Myocyte (in vitro differentiated cells): ENCODE measurements at places on chromosomes 7 and 10.

- peak; percentile 85 for DNase-seq
Observed at GRCh38 chr7:47757921-47758411, 176.1 kb upstream of the TNS3 start.

GRCh38 chr7:127417346-127417745 lies 24.8 kb upstream of the ZNF800 start:
- DNase-seq = no peak

DNA sequence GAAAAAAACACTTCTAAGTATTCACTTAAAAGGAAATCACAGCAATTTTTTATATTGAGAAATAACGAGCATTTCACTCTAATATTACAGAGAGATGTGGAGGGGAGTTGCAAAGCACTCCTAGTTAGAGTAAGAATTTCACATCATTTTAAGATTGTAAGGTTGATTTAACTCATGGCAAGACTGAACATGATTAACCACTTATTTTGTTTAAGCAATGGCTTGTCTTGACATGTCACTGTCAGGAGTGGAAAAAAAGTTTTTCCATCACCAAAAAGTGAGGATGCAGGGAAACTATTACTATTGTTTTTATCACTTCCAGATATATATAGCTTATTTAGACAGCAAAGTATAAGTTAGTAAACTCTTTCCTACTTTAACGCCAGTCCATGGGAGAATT lies 27.1 kb downstream of the CD36 start:
- DNase-seq = no peak

- DNase-seq = no peak
Observed at GRCh38 chr10:93110472-93111146, 36.9 kb downstream of the CYP26A1 start.

DNA sequence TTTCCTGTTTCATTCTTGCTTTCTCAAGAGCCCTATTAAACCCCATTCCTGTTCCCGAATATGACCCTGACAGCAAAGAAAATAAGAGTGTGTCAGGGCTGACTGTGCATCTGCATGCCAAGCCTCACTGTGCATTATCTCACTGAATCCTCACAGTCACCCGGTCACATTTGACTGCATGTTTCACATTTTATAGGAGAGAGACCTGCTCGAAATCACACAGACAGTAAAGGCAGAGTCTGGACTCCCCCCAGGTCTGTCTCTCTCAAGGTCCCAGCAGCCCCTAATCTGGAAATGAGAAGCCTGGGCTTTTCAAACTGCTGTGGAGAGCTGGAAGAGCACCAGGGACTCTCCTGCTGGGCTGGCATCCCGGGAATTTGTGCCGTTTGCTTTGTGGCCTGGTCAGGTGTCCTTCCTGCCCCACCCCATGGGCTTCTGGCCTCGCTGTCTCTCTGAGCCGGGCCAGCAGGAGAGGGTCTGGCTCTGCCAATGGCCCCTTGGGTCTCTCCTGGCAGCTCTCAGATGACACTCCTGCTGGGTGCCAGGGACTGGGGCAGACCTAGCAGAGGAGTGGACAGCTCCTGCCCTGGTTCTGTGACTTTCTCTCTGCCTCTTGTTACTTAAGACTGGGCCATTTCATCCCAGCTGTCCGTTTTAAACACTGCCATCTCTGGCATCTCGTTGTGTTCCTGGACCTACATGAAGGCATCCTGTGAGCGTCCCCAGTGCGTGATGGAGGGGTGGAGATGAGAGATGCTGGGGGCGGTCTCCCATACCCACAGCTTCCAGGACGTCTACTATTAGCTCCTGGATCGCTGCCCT lies 173.6 kb downstream of the ARHGAP12 start:
- DNase-seq = peak; percentile 96

- DNase-seq = no peak
Observed at GRCh38 chr10:62374862-62375710, 917 bp downstream of the ZNF365 start.

GRCh38 chr7:34208878-34209621 lies 303.7 kb downstream of the BMPER start:
- DNase-seq = peak; percentile 32

- DNase-seq = no peak
Observed at GRCh38 chr10:11446864-11447263, 164.6 kb downstream of the USP6NL start.

- DNase-seq = no peak
Observed at GRCh38 chr7:115634633-115635032, 395.9 kb downstream of the TFEC start.
